Brain microvascular endothelial cell (primary cell): ENCODE measurements at places on chromosomes 16 and 17.

GRCh38 chr16:71542377-71542776 lies 16.2 kb downstream of the CHST4 start:
- peak; percentile 28 for DNase-seq

DNA sequence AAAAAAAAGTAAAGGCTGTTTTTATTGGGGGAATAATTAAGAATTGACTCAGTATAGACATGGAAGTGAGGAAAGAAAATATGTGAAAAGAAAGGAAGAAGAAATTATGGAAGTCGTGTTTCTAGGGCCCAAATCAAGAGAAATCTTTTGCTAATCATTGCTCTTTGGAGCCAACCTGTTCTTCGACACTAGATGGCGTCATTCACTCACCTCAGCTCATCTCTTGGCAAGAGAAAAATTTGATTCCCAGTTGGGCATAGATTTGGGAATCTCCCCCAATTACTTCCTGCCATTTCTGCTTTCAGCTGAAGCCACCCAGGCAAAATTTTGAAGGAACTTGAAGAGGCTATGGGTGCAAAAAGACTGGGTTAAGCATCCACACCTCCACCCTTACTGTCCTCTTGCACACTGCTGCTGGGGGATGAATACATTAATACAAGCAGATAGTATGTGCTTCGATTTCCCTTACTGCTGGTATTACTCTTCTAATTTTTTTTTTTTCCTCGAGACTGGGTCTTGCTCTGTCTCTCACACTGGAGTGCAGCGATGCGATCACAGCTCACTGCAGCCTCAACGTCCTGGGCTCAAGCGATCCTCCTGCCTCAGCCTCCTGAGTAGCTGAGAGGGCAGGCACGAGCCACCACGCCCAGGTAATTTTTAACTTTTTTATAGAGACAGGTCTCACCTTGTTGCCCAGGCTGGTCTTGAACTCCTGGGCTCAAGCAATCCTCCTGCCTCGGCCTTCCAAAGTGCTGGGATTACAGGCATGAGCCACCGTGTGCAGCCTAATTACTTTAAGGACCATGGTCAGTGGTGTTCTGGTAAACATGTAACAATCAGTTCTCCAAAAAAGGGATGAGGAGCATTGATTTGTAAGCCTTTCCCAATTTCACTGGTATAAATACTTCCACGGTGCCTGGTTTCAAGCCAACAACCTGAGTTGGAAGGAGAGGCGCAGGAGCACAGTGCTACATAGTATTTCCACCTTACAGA lies 13.5 kb downstream of the PSMD7 start:
- peak; percentile 23 for DNase-seq

DNA sequence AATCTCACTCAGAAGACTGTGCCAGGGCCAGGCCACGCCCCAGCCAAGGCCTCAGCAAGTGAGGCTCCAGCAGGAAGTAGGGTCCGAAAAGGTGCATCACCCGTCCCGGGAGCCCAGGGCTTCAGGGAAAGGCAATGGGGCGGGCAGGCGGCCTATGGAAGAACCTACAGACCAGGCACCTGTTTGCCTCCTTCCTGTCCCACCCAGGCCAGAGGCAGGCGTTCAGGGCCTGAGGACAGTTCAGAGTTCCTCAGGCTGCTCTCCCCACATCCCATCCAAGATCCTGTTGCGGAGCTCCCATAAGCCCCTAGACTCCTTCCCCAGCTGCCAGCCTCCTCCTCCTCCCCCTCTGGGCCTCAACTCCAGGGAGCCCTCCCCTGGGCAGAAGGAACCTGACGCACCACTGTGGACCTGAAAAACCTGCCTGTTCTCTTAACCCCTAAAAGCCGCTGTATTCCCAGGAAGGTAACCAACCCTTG lies 2.3 kb downstream of the CLUH start:
- no peak for DNase-seq

DNA sequence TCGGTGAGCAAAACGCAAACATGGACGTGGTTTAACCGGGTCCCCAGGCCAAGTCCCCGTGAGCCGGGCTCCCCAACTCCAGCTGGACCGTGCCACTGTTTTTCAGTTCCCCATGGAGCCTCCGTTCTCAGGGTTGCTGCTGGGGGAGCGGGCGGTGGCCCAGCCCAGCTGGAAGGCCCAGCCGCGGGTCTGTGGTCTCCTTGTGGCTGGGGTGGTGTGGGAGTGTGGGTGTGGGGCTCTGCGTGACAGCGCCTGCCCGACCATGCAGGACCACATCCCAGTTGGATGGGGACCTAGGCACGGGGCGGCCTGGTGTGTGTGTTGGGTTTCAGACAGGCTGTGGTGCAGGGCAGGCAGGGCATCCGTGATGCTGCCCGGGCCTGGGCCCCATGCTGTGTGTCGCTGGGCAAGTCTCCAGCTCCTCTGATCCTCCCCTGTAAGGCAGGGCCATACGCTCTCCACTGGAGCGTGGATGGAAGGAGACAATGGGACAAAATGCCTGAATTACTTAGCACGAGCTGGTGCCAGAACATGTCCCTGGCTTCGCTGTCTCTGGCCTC lies 40.3 kb downstream of the COX4I1 start:
- no peak for DNase-seq

DNA sequence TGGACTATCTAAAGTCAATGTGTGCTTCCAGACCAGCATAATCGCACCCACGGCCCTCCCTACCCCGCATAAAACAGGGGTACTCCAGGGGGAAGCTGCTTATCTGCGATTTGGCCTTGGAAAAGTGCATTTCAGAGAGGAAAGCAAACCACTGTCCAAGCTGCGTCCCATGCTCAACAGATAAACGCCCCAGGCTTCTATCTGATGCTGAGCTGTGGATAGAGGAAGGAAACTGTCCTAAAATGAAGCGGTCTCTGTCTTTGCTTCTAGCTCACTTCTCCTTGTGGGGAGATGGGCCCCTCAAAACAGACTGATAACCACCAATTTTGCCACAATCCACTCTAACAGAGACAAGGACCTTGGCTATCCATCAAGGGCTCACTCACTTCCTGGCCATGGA lies 160.5 kb upstream of the TNRC6C start:
- no peak for DNase-seq

DNA sequence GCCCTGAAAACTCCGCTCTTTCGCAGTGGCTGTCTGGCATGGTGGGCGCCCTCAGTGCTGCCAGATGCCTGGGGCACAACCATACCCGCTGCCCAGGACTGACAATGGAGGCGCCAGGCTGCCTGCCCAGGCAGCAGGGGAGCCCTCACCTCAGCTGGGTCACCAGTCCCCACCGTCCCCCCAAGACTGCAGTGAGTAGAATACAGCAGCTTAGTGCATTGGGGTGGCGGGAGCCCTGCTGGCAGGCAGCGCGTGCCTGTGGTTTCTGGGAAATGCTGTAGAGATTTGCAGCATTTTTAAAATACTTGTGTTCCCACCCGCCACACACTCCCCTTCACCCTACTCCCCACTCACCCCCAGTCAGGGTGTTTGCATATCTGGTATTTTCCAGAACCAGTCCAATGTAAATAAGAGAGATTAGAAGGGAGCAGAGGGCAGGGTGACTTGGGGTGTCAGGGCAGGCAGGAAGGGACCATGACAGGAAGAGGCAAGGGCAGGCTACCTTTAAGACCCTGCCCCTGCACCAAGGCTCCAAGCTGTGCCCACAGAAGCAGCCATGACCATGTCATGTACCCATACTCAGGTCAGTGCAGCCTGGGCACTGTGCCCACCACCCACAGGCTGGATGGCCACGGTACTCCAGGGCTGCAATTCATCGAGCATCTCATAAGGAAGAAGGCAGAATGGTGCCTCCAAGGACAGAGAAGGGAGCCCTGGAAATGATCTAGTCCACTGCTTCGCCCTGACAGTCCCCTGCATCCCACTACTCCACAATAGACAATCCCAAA lies 21.5 kb downstream of the MYO18A start:
- peak; percentile 56 for DNase-seq

DNA sequence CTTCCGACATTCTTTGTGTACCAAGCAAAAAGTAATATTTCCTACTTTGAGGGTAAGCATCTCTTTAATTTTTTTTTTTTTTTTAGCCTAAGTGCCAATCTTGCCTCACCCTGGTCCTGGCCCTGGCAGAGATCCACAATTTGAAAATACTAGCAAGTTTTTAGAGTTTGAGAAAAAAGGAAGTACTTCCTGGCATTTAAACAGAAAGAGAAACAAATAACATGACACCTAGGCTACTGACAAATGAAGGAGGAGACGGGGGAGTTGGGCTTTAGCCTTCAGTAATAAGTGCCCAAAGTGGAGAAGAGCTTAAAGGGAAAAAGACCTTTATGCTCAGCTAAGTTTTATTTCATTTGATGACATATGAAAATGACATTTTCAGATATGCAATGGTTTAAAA lies 92.8 kb downstream of the HS3ST3A1 start:
- DNase-seq: no peak

- DNase-seq: no peak
Observed at GRCh38 chr16:24939738-24940137, 75.4 kb downstream of the ARHGAP17 start.

DNA sequence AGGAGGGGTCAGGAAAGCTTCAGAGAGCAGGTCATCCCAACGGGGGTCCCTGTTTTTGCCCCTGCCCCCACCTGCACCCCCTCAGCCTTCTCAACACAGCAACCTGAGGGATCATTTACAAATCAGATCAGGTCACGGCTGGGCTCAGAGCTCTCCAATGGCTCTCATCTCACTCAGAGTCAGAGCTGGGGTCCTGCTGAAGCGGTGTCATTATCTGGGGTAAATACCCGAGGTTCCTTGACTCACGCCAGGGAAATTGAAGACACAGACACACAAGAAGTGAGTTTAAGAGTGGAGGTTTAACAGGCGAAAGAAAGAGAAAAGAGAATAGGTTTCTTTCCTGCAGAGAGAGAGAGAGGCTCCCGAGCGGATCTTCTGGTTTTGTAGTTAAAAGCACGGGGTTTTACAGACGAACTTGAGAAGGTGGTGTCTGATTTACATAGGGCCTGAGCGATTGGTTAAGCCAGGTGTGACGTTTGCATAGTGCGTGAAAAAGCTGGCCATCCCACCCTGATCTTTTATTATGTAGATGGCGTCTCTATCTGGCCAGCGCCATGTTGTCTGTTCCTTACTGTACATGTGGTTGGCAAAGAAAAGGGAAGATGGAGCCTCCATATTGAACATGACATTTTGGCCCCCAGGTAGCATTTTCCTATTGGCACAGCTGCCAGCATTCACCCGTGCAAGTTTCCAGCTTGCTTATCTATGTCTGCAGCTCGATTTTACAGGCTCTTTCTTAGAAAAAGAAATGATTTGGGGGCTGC lies 51.4 kb downstream of the WSB1 start:
- no peak for DNase-seq

GRCh38 chr16:81932668-81933067 lies 78.6 kb downstream of the SDR42E1 start:
- DNase-seq: no peak

- DNase-seq: no peak
Observed at GRCh38 chr17:76536511-76537287, 810 bp downstream of the CYGB start.
